ENCODE measurements at places on chromosomes 4 and X.

- no peak for DNase-seq
Observed at GRCh38 chr4:173013232-173013930, 155.2 kb upstream of the GALNT7 start.

GRCh38 chr4:184955636-184956035 is 62.7 kb upstream of the HELT start:
- DNase-seq = no peak

GRCh38 chr4:92304606-92305005 is 840 bp downstream of the GRID2 start:
- DNase-seq = no peak

DNA sequence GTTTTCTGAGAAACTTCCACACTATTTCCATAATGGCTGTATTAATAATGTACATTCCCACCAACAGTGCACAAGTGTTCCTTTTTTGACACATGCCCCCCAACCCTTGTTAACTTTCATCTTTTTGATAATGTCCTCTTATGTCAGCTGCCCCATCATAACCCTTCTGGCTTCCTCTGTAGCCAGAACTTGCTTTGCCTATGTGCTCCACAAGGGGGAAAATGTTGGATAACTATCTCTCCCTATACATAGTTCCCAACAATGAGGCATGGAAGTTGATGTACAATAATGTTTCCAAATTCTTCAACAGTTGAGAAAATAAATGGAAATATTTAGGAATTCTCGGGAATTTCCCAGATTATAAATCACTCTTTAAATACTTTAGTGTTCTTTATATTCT is 142.9 kb downstream of the ASB9 start:
- no peak for DNase-seq

DNA sequence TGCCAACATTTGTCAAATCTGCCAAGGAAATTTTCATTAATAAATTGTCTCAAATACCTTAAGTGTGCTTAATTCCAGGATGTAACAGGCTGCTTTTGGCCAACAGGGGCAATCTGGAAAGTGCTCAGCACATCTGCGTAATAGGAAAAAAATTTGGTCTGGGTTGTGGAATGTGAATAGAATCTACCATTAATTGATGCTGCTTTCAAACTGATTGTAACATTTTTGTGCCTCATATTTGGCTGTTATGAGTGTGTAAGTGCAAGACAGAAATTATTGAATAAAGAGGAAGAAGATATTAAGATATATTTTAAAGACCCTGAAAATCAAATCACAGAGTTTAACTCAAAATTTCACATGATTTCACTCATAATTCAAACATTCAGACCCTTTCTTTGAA is 41.1 kb downstream of the REELD1 start:
- DNase-seq = no peak

- DNase-seq = no peak
Observed at GRCh38 chr4:139965789-139966188, 188.2 kb downstream of the MAML3 start.

DNA sequence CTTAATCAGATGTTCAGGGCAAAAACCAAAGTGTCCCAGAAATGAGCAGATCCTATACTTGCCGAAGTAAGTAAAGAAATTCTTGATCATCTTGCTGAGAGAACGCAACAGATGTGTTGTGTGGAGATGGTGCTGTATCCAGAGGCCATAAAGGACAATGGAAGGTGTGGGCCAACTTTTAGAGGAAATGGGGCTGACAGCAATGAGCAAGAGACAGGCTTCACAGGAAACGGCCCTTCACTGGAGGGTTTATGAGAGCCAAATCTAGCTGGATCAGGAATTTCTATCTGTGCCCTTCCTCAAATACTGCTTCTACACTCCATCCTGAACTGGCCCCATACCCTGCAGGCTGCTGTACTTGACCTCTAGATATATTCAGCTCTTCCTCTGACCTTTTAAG is 583.9 kb upstream of the DIPK2B start:
- no peak for DNase-seq

- DNase-seq = no peak
Observed at GRCh38 chr4:1218634-1219565, 30.0 kb downstream of the CTBP1 start.

- DNase-seq = no peak
Observed at GRCh38 chr4:107978716-107979451, 10.8 kb upstream of the HADH start.

- DNase-seq = no peak
Observed at GRCh38 chrX:2696698-2697215, 5.7 kb downstream of the CD99 start.

DNA sequence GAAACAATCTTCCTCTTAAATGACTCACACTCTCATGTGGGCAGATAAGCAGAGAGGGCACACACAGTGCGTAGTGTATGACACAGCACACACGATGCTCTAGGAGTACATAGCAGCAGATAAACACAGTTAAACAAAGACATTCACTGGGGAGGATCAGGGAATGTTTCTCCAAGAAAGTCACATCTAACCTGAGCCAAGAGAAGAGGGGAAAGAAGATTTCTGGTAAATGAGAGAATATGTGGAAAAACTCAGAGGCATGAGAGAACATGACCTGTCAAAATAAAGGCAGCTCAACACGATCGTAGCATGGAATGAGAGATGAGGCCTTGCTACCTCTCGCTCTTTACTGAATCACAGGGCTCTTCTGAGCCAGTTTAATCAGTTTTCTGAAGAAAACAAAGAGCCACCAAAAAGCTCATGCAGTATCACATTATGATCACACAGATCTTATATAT is 251.0 kb downstream of the ANK2 start:
- no peak for DNase-seq

DNA sequence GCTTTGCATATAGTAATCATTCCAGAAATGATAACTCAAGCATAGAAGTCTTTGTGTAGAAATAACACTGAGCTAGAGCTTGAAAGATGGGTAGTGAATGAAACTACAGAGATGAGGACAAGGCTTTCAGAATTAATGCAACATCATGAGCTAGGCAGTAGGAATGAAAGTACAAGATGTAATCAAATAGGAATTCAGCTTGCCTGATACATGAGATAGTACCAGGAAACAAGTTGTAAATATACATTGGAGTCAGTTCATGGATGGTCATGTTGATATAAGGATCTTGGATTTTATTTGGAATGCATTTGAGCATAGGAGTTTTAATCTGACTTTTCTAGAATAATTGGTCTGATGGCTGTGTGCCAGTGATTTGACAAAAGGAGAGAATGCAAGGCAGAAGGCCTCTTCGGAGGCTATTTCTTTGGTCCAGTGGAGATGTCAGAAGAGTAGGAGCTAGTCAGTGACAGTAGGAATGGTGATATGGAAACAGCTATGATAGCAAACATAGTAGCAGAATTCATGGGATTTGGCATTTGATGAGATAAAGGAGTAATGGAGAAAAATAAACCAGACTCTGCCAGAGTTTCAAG is 206.4 kb upstream of the PACRGL start:
- no peak for DNase-seq

- DNase-seq = no peak
Observed at GRCh38 chr4:188005561-188005960, 10.0 kb downstream of the ZFP42 start.

DNA sequence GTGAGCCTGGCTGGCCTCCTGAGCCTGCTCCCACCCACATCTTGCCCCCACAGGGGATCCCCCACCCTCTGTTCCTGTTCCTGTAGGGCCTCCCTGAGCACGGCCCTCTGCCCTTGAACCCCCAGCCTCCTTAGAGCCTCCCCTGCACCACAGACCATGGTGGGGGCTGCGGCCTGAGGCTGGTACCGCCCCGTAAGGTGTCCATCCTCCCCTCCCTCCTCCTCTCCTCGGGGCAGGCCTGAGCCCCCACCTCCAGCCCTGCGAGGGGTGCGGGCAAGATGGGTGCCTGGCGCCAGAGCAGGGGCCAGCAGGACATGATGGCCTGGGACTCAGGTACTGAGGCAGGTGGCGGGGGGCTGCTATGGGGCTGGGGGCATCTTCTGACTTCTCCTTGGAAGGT is 28.4 kb upstream of the FGFR3 start:
- no peak for DNase-seq

DNA sequence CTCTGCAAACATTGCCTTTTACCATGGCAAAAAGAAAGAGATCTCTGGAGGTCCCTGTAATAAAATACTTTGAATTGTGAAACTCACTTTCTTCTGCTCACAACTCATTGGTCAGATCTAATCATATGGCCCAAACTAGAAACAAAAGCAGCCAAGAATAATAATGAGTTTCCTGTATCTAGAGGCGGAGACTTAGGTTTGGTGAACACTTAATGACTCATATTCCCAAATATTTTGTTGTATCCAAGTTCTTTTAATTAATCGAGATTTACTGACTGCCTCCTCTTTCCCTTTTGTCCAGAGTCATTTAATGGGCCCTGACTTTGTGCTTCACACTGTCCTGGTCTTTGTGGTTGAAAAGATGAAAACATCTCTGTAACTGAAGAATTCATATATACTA is 190.6 kb downstream of the CCSER1 start:
- no peak for DNase-seq

DNA sequence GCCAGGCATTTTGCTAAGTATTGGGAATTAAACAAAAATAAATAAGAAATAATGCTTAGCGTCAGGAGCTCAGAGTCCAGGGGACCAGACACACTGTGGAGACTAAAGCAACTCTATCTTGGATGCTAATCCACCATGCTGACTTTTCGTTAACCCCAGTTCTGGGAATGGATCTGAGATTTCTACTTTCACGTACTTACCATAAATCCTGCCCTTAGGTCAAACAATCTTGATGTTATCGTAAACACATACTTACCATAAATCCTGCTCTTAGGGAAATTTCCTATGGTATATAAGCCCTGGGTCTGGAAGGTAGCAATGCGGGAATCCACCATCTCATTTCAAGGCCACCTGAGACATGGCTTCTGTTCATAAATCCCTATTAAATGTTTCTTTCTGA is 204.5 kb upstream of the IGFBP7 start:
- DNase-seq = no peak

DNA sequence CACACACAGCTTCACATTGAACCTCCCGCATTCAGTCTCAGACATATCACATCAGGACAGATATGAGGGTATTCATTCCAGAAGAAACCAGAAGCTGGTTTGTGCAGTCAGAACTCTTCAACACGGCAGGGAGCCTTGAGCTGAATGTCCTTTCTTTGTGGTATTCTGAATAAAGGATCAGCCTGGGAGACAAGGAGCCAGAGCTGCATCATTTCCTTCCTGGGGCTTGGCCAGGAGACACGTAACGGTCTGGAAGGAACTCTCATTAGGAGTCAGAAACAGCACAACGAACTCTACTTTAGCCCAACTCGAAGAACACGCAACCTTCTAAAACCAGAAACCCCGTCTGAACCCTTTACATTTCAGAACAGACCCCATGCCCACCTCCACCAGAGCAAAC is 46.4 kb downstream of the KDR start:
- peak; percentile 63 for DNase-seq

GRCh38 chr4:7364979-7365378 is 69.8 kb downstream of the PSAPL1 start:
- no peak for DNase-seq

Data from sciatic nerve (tissue), 2 donors.